ENCODE measurements at places on chromosomes 7 and 10.

DNA sequence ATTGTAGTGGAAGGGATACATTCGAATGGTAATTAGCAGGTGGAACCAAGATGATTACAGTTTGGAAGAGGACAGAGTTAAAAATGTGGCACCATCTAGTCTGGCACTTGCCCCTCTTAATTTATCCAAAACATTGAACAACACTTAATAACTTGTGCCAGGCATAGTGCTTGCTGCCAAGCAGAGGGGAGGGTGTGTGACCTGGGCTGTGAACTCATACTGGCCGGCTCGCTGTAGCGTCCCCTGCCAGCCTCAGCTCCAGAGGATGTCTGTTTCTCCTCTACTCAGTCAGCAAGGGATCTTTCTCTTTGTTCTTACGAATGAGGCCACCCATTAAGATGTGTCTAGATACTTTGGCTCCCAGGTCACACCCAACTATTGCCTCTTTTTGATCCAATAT is 179.4 kb upstream of the INHBA start:
- no peak for DNase-seq

DNA sequence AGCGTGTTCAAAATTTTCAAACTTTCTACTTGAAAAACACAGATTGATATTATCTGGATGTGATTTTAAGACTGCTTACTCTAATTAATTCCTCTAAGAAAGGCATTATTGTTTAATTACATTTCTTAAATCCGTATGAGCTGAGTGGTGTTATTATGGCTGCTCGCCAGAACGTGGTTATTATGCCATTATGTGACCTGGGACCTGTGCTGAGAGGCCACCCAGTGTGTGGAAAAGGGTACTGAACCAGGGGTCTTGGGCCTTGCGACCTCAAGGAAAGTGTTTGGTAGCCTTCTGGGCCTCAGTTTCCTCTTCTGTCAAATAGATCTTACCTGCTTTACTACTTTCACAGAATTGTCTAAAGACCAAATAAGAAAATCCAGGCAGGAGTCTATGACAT is 15.4 kb downstream of the LGI1 start:
- no peak for DNase-seq

- peak; percentile 72 for DNase-seq
Measured at GRCh38 chr10:101782811-101783735, at the start of gene NPM3. Gene NPM3, minus strand, starts transcription at chr10:101783446. Its CDS starts 56 bp downstream, at chr10:101783390.

- DNase-seq = peak; percentile 44
Measured at GRCh38 chr7:27745064-27745583, 5.2 kb downstream of the TAX1BP1 start.

DNA sequence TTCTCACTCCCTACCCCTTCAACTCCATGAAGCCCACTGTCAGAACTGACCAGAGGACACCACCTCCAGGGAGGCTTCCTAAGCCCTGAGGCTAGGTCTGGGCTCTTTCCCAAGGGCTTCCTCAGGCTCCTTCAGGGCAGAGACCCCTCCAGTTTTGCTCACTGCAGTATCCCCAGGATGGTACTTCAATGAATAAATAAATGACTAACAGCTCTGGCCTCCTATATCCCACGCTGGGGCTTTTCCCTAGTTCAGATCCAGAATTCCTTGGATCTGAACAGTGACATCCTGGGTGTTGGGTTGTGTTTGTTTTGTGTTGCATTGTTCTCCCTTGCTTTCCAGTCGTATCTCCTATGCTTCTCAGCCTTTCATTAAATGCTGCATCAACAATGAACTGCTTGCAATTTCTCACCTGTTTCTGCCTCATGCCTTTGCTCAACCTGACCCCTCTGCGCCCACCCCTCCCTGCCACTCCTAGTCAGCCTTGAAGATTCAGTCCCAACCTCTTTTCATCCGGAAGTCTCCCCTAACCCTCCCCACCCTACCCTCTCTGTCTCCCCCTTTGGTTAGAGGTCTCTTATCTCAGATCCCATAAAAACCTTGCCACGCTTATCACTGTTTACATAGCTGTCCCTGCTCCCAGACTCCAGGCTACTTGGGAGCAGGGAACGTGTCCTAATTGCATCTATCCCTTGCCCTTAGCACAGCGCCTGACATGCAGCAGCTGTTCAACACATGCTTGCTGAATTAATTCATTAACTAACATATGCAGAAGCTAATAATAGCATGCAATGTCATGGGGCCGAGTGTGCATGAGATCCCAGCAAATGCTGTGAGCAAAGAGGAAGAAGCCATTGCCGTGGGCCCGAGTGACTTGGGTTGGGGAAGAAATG is 41.7 kb downstream of the PPP1R3C start:
- no peak for DNase-seq

DNA sequence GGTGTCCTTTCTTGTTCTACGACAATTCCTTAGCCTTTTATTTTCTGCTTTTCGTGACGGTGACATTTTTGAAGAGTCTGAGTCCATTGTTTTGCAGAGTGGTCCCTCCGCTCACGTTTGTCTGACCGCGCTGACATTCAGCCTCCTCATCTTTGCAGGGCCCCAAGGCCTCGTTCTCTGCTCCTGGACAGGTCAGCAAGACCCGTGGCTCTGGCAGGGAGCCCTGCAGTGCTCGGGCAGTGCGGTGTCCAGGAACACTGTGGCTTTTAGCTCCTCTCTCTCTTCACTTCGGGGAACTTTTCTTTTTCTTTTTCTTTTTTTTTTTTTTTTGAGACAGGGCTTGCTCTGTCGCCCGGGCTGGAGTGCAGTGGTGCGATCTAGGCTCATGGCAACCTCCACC is 142.5 kb downstream of the DNAJB6 start:
- DNase-seq = no peak

GRCh38 chr7:79512261-79512660 is 58.8 kb upstream of the MAGI2 start:
- no peak for DNase-seq

DNA sequence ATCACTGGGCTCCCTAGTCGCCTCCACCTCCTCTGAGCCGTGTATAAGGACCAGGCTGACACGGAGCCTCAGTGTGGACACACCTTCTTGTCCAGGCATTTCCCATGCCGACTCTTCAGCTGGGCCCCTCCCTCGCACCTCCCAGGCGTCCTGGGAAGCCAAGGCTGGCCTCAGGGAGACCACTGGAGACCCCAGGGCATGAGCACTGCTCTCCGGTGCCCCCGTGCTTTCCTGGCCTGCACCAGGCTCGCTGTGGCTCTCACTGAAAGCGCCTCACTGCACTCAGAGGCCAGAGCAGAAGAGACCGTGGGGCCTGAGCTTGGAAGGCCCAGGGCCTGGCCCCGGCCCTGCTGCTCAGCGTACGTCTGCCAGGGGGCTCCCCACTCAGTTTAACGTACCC is 31.4 kb downstream of the LRRC27 start:
- DNase-seq = no peak

DNA sequence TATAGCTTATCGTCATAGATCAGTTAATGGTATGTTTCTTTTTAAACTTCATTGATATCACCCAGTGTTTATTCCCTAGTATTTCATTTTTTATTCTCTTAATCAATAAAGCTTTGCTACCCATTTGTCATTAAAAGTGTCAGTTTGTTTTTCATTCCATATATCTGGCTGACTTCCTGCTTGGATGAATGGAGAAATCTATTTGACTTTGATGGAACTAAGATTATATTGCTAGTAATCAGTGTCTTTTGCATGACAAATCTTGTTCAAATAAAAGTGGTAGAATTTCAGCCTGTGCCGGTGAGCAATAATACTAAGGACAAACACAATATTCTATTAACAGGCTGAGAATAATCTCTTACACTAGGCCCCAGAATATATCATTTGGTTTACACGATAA is 203.3 kb downstream of the SEC23IP start:
- no peak for DNase-seq

DNA sequence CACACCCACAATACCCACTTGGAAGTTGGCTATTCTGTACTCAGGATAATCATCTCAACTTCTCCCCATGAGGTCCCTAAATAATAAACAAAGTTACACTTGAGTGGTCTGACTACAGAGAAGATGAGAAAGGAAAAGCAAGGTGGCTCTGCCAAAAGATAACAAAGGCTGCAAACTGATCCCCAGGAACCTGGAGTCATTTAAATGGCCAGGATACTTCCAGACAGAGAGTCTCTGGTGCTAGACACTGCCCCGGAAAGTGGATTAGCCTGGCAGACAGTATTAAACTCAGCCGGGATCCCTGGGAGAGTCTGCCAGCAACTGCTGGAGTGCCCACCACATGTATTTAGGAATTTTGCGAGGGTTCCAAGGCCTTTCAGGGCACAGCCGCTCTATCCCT is 93.7 kb downstream of the DGKI start:
- DNase-seq = no peak

DNA sequence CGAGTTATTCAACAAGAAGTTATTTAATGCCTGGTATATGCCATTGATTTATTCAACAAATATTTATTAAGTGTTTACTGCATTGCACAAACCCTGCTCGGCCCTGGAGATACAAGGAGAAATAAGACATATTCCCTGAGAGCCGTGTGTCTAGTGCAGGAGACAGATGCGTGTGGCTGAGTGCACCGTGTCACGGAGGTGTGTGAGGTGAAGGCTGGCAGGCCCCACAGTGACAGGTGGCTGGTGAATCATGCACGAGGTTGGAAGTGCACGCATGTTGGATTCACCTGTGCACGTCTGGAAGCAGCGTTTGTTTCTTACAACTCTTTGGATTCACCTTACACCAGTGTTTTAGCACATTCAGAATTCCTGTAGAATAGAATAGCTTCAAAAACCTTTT is 136.6 kb upstream of the SHH start:
- no peak for DNase-seq

GRCh38 chr7:127650847-127651555 is 993 bp upstream of the SND1 start:
- no peak for DNase-seq

GRCh38 chr7:5610500-5611186 is 170.8 kb downstream of the RNF216 start:
- DNase-seq = no peak

GRCh38 chr10:33114451-33114952 is 156.5 kb upstream of the ITGB1 start:
- no peak for DNase-seq

GRCh38 chr10:11475831-11476434 is 135.5 kb downstream of the USP6NL start:
- DNase-seq = no peak

GRCh38 chr7:37604078-37604477 is 79.5 kb upstream of the GPR141 start:
- DNase-seq = no peak

GRCh38 chr10:119619215-119619614 is 22.5 kb upstream of the TIAL1 start:
- no peak for DNase-seq

GRCh38 chr7:127776776-127777386 is 124.9 kb downstream of the SND1 start:
- no peak for DNase-seq

GRCh38 chr7:102889851-102890250 is 22.9 kb upstream of the LRRC17 start:
- no peak for DNase-seq

- no peak for DNase-seq
Measured at GRCh38 chr7:10950494-10950893, 23.2 kb upstream of the PHF14 start.

DNA sequence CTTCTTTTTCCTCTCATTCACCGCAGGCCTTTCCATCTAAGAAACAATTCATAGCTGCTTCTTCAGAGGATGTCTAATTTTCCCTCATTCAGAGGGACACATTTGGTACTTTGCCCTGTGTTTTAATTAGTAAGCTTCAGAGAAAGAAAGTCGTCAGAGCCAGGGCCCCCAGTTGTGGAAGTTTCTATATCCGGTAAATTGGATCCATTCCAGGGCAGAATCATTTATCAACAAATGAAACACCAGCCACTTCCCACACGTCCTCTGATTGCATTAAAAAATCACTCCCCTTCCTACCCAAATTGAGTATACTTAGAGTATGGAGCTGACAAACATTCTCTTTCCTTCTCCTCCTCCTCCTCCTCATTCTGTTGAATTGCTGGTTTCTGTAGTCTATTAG is 205.8 kb upstream of the HDAC9 start:
- DNase-seq = no peak

GRCh38 chr10:97195706-97196222 is 10.0 kb upstream of the SLIT1 start:
- no peak for DNase-seq

DNA sequence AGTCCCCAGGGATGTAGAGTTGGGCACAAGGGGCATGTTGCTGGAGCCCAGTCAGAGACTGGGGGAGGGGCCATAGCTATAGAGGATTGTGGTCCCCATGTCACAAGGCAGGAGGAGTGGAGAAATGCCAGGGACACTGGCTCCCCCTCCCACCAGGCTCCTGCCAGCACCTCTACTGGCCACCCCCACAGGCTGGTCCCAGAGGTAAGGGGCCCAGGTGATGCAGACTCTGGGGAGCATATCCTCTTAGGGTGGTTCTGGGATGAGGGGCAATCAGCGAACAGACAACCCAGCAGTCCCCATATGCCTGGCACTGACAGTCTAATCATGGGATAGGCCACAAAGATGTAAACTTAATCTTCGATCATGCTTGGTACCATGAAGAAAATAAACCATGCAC is 21.2 kb downstream of the C10orf71 start:
- no peak for DNase-seq

- DNase-seq = no peak
Measured at GRCh38 chr10:127579640-127580039, 30.5 kb downstream of the NPS start.

GRCh38 chr10:57038531-57038930 is 677.5 kb upstream of the ZWINT start:
- no peak for DNase-seq

DNA sequence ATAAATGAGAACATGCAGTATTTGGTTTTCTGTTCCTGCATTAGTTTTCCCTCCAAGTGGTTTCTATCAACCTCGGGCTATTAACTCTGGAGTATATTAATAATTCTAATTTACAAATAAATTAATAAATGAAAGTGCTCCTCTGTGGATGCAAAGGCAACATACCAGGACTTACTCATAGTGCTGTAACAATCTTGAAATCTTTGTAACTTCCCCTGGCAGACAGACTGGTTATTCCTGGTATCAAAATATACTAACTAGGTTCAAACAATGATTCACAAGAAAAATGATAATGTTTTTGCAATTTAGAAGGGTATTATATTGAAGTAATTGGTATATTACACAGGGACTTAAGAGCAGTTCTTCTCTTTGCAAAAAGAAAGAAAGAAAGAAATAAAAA is 177.2 kb downstream of the FANK1 start:
- DNase-seq = no peak

GRCh38 chr10:7526017-7526400 is 115.2 kb upstream of the SFMBT2 start:
- DNase-seq = no peak

- no peak for DNase-seq
Measured at GRCh38 chr10:63227207-63227895, 94.2 kb downstream of the NRBF2 start.

DNA sequence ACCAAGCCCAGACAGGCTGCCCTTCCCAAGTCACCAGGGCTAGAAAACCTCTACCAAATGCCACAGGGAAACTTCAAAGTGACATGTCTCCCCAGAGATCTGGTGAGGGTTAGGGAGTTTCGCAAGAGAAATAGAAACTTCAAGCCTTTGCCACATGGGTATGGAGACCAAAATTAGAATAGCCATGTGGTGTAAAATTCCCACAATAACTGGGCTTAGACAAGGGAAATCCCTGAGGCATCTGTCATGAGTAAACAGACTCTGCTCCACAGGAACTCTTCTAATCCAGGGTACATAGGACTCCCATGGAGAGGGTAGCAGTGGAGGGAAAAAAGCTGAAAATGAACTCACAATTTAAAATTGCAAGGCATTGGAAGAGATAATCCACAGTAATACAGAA is 14.3 kb downstream of the ADAM12 start:
- no peak for DNase-seq

- no peak for DNase-seq
Measured at GRCh38 chr10:58773944-58774343, 261.3 kb downstream of the BICC1 start.

Measured in Jurkat, Clone E6-1 (cell line).